ENCODE measurements at places on chromosomes 4 and X.
A peak's percentile ranks its signal among the peaks of the same experiment; 100 is the strongest.

- DNase-seq = no peak
Measured at GRCh38 chrX:137926090-137926489, 360.2 kb downstream of the ZIC3 start.

GRCh38 chr4:87228262-87228860 lies 7.9 kb upstream of the KLHL8 start:
- DNase-seq = no peak

- no peak for DNase-seq
Measured at GRCh38 chrX:151386838-151387459, 10.1 kb upstream of the VMA21 start.

DNA sequence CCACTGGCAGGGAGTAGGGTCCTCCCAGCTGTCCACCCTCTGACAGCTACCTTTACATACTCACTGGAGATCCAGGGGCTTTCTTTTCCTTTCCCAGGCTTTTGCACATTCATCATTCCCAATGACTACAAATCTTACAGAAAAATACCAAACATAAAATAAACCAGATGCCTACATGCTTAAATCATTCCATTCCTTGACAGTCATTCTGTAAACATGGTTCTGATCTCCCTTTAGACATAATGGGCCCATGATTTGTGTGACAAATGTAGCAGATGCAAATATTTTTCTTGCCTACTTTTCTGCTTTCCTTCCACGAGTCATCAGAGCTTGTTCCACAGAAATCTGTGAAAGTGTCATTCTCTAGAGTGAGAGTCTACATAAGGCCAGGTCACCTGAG lies 207.0 kb downstream of the IDS start:
- no peak for DNase-seq

GRCh38 chr4:176745902-176746301 lies 46.8 kb downstream of the VEGFC start:
- no peak for DNase-seq

DNA sequence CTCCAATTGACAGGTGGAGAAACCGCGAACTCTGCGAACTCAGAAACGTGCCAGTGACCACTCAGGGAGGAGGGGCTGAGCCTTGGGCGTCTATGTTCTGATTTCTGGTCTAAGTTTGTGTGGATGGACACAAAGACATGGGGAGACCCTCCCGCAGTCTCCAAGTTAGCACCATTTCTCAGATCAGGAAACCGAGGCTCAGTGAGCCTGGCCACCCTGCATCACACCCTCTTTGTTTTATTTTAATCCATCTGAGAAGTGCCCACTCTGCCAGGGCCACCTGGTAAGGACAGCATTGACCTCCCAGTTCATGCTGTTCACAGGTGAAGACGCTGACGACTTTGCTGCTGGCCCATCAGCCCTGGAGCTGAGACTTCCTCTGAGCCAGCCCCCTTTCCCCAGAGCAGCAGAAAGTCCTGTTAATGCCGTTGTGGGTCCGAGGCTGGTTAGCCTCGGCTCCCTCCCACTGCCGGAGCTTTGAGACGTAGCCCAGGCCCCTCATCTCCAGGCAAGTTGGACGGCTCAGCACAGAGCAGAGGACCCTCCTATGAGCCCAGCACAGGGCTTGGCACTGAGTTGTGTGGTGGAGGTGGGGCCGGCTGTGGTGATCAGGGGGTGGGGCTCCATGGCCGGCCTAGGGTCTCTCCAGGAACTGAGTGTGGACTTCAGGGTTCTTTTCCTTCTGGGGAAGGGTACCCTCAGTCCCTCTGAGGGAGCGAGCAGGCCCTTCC lies 43.7 kb downstream of the PSAPL1 start:
- no peak for DNase-seq

GRCh38 chr4:3368841-3369760 lies 72.7 kb upstream of the HGFAC start:
- no peak for DNase-seq

DNA sequence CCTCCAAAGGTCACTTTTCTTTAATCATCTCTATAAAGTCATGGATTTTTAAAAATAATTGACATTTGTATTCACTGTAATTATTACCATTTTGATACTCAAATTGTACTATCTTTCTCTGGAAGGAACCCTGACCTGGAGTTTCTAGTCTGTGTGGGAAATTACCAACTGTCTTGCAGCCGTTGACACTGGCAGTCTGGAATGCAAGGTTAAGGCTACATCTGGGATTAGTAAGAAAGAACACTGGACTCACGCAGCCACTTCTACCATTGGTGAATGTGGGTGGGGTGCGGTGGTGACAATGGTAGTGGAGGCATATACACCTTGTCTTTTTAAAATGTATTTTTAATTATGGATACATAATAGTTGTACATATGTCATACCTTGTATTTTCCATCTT lies 40.9 kb downstream of the EGF start:
- peak; percentile 63 for DNase-seq

DNA sequence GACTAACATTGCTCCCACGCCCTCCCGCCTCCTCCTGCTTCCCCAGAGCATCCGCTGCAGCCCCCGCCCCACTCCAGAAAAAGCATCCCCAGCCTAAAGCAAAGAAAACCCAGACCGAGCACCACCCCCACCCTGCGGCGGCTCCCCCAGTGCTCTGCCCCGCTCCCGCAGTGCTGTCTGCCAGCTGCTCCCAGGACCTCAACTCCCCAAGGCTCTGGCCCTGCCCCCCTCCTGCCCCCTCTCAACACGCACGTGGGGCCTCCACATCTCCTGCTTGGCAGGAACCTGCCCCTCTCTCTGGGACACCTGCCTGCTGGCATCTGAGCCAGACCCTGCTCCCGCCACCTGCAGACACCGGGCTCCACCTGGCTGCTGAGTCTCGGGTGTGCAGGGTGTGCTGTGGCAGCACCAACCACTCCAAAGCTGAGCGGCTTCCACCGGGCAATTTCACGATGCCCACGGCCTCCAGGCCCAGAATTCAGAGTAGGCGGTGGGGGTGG lies 79.4 kb downstream of the FAM53A start:
- DNase-seq = no peak

- DNase-seq = no peak
Measured at GRCh38 chr4:112329672-112330375, 32.7 kb downstream of the ALPK1 start.

GRCh38 chr4:86685401-86685800 lies 91.3 kb downstream of the PTPN13 start:
- DNase-seq = no peak

Measured in pancreas (tissue), 10 donors.